Muscle of arm (tissue), 14 donors: ENCODE measurements at places on chromosomes 16 and 17. TPM values are rescaled to one million over a fixed set of nuclear protein-coding genes. Genes with fewer than 3 reads are reported as not detected.

Gene PROCA1
- polyA plus RNA-seq = 2.7 TPM

Gene ATP2C2
- 2.1 TPM for polyA plus RNA-seq

DNA sequence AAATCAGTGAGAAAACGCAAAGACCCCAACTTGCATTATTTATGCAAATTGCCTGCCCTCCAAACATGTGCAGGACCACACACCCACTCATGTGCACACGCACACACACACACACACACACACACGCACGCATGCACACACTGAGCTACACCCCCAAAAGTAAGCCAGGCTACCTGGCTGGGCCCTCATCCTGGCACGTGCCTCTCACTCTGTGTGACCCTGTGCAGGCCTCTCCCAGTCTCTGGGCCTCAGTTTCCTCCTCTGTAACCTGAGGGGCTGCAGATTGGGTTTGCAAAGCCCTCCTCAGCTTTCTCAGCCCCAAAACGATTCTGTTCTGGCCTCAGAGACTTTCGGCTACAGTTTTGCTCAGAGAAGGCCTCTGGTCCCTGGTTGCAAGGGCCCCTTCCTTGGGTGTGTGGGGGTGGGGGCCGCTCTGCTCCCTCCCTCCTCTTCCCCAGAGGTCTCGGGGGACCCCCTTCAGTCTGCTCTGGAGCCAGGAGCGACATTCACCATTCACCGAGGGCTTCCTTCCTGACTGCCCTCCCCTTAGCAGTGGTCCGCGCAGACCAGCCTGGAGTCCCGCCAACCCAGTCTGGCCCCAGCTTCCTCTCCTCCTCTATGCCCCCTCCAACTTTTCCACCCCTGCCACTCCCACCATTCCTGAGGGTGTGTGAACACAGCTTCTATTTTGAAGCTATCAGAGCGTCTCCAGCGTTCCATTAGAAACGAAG, 5.4 kb upstream of the PIK3R6 start:
- DNase-seq = no peak

- no peak for DNase-seq
Observed at GRCh38 chr16:73371584-73372319, 323.8 kb upstream of the ZFHX3 start.

DNA sequence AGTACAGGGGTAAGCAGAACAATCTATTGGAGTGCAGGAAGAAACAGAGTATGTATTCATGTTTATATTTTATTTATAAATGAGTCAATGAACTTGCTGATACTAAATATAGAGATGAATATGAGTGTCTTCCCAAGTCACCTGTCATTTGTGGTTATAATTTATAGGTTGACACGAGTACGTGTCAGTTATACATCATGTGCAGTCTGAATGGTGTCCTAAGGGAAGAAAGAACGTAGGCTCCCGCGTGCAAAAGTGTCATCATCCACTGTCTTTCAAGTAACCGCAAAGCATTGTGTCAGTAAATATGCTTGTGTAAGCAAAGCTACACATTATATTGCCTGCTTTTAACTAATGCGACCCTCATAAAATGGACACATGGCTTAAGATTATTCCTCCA, 786.1 kb downstream of the KCNJ2 start:
- no peak for DNase-seq

GRCh38 chr17:79811868-79812352, 15.0 kb upstream of the CBX8 start:
- no peak for DNase-seq

DNA sequence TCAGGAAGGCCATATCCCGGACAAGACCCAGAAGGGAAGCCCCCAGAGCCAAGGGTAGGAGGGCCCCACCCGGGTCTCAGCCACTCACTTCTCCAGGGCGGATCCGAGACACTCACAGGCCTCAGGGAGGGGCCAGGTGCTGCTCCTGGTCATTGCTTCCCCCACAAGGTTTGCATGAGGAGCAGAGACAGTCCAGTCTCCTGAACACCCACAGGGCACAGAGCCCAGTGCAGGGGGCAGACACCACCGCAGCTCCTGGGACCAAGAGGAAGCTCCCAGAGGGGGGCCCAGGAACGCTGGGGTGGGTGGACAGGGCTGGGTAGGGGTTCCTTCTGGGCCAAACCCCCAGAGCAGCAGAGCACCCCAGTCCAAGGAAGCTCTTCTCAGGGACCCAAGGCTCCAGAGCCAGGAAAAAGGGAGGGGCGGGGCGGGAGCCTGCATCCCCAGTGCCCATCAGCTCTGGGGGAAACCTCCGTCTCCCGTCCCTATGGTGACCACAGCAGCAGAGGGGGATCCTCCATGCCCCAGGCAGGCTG, 709 bp upstream of the MRPL28 start:
- DNase-seq = no peak
